Inflammatory macrophage treated with lipopolysaccharide for 4 hours (primary cell): ENCODE measurements at places on chromosomes 7 and 10.

DNA sequence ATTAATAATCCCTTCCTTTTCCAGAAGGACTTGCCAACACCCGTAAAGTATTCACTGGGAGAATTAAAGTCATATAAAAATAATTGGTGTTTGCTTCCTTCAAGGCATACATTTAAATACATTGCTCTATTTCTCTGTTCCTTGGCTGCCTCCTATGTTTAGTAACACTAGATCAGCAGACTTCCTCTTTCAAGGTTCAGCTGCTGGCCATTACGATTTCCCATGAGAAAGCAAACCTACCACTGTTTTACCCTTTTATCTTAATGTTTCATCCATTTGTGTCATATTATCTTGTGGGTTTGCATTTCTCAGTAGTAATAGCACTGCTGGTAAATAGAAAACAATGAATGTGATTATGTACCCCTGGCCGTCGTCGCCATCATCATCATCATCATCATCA is 313.8 kb upstream of the BMPER start:
- DNase-seq: peak; percentile 4

DNA sequence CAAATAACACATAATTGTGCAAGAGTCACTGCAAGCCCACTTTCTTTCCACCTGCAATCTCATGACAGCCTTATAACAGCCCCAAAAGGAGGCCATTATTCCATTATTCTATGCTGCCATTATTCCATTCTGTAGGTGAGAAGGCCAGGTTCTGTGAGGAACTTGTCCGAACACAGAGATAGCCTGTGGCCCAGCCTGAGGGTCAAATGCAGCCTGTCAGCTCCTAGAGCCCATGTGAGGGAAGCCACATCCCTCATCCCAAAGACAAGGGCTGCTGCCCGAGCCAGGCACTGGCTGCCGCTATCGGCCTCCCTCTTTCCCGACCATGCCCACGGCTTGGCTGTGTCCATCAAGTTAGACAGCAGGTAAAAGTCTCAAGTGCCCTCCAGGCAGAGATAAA is 24.1 kb upstream of the C10orf71 start:
- no peak for DNase-seq

- DNase-seq: no peak
Measured at GRCh38 chr7:96090756-96091155, 231.1 kb downstream of the SLC25A13 start.

- DNase-seq: no peak
Measured at GRCh38 chr10:133236401-133237240, 1.0 kb upstream of the VENTX start.

GRCh38 chr10:117071286-117072050 is 66.5 kb upstream of the SHTN1 start:
- peak; percentile 77 for DNase-seq

- DNase-seq: no peak
Measured at GRCh38 chr7:105776068-105776790, 100.2 kb downstream of the ATXN7L1 start.
